ENCODE measurements at places on chromosomes 7 and 10.
A peak's percentile ranks its signal among the peaks of the same experiment; 100 is the strongest.

DNA sequence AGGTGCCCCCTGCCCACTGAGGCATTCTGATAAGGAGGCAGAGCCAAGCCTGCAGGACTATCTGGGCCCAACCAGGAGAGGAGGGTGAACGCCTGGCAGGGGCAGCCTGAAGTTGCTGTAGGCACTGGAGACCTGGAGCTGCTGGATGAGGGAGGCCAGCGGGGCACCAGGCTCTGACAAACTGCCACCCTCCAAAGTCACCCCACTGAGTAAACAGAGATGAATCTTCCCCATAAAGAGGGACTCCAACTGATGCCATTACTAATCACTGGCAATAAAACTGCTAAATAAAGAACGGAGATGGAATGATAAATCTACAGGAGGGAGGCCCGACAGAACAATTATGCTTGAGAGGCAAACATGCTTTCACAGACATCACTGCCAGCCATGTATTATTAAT lies 44.2 kb downstream of the DRGX start:
- no peak for DNase-seq

DNA sequence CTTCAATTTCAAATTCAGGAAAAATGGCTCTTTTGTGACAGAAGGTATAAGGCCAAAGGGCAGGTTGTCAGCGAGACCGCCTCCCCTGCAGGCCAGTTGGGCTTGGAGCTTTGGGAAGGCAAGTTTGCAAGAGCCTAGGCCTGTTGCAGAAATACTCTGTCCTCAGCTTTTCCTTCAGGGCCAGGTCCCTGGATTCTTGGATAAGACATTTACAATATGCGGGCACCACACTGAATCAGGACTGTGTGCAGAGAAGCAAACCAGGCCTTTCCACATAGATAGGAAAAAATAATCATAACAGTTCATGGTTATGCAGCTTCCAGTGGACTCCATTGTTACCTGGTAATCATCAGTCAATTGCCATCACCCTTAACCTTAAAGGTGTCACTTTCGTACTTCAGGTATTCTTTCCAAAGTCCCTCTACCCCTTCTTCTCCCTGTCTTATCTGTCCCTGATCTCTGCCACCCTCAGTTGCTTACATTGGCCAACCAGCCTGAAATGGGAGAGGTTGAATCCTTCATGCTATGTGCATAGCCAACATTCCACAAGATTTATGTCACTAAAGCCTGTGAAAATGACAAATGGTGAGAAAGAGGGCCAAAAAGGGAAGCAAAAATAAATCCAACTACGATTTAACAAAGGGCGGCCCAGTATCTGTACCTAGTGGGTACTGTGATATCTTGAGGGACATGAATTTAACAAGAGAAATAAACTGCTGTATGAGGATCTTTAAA lies 304.5 kb upstream of the NFE2L3 start:
- peak; percentile 38 for DNase-seq

DNA sequence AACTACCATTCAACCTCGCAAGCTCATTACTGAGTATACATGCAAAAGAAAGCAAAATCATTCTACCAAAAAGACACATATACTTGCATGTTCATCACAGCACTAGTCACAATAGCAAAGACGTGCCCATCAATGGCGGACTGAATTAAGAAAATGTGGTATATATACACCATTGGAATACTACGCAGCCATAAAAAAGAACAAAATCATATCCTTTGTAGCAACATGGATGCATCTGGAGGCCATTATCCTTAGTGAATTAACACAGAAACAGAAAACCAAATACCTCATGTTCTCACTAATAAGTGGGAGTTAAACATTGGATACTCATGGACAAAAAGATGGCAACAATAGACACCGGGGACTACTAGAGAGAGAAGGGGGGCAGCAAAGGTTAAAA lies 6.4 kb downstream of the TRDMT1 start:
- no peak for DNase-seq

GRCh38 chr7:34396437-34397064 lies 261.5 kb upstream of the NPSR1 start:
- no peak for DNase-seq

GRCh38 chr10:130023454-130024230 lies 59.6 kb upstream of the EBF3 start:
- no peak for DNase-seq

- DNase-seq, result no peak
Observed at GRCh38 chr7:104861729-104862390, 152.1 kb upstream of the KMT2E start.

DNA sequence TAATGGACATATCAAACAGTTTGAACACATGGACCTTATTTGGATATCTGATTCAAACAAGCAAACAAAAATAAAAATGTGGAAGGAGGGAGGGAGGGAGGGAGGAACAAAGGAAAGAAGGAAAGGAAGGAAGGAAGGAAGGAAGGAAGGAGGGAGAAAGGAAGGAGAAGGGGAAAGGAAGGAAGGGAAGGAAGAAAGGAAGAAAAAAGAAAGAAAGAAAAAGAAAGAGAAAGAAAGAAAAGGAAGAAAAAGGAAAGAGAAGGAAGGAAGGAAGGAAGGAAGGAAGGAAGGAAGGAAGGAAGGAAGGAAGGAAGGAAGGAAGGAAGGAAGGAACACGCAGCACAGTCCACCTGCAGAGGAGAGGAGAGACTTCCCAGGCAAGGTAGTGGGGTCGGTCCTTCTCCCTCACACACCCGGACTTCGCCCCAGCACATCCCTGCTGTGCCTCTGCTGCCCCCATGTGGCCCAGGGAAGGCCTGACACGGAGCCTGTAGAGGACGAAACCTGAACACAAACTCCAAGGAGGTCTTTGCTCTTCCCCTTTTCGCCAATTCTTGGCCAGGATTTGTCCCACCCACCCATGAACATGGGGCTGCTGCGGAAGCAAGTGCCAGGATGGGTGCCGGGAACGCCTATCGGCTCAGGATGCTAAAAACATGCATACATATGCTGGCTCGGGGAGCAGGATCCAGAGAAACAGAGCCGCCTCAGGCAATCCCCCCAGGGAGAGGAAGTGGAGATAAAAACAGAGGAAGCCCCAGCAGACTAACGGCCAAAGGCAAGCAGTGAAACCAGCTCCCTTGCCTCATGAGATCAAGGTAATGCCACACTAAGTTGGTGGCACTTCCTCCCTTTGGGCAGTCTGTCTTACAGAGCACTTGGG lies 52.3 kb upstream of the DGKI start:
- DNase-seq, result peak; percentile 63

DNA sequence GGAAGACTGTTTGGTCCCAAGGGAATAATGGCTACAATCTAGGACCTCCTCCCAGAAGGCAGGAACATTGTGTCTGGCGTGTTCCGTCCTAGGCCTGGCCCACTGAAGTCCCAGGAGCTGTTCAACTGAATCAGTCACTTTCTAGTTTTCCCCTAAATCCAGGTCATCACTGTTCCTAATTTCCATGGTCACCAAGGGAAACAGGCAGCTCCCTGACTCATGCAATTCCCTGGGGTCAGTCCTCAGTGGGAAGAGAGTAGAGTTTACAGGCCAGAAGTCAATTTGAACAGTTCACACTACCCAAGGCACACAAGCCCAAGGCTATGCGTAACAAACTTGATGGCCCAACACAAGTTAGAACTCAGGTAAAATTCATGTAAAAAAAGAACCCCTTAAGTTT lies 44.0 kb downstream of the CREB3L2 start:
- DNase-seq, result no peak

GRCh38 chr10:8129438-8129837 lies 75.0 kb downstream of the GATA3 start:
- DNase-seq, result no peak

DNA sequence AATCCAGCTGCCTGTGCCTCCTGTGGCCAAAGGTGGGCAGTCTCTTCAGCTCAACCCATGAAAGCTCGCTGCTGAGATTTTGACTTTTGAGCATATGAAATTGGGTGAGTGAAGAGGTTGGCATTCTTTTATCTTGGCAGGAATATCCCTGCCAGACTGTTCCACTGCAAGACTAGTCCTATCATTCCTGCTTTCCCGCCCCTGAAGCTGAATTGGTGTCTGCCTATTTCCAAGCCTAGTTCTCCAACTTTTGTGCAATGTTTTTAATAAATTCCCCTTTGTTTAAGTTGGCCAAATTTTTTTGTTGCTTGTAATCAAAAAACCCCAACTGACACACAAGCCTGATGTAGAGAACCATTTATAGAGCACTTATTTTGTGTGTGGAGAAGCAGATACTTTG lies 34.8 kb upstream of the BICC1 start:
- DNase-seq, result no peak

DNA sequence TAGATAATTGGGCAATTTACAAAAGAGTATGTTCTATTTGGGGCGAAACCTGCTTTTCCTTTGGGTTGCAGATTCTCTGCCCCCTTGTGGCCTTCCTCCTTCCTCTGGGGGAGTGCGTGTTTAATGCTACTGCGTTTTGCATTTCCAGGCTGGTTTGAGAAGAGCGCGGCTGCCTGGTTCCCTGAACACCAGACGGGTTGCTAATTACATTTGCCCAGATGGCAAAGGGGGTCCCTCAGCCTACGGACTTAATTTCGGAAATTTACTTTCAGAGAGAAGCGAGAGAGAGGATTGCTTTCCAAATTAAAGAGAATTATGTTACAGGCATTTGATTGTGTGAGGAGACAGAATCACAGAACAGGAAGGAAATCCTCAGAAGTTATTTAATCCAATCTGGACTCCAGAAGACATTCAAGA lies 91.9 kb upstream of the JAZF1 start:
- DNase-seq, result peak; percentile 23

DNA sequence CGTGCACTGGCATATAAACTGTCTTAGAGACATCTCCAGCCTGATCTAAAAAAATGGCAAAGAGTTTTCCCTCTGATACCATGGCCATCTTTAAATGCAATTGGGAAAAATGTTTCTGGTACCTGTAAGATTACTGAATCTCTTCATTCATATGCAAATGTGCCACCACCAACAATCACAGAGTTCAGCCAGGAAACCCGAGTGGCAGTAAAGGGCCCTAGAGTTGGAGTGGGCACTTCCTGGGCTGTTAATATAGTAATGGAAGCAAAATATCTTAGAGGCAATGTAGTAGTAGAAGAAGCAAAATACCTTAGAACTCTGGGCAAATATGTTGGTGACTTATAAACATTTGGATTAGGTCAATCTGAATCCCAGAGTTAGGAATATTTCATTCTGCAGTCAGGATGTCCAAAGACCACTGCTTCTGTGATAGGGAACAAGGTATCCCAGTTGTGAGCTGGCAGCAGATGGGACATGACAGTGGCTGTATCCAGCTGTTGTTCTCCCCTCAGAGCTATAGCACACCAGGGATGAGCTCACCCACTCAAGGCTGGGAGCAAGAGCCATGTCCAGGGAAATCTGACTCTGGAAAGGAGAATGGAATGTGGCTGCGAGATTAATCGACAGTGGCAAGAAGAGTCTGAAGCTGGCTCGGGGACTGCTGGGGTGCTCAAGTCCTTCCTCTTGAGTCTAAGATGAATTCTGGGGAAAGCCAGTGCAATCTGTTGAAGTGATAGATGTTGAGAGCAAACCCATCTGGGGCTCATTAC lies 332.1 kb downstream of the PHTF2 start:
- no peak for DNase-seq

- DNase-seq, result peak; percentile 24
Observed at GRCh38 chr7:105389088-105389650, 448 bp upstream of the SRPK2 start.

DNA sequence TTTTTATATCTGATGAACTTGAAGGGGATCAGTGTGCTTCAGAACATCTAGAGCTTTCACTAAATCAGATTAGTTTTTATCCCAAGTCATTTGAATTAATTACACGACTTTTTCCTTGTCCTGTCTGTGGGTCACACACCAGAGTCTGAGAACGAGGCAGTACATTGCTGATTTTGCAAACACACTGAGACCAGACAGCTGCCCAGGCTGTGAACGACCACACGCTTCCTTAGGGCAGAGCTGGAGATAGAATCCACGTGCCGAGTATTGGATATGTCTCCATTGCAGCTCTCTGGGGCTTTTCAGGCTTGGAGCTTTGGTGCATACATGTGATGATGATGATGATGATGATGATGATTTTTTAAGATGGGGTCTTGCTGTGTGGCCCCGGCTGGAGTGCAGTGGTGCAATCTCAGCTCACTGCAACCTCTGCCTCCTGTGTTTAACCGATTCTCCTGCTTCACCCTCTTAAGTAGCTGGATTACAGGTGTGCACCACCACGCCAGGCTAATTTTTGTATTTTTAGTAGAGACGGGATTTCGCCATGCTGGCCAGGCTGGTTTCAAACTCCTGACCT lies 81.1 kb downstream of the CAMK1D start:
- no peak for DNase-seq

Measured in HTR-8/SVneo (cell line).